Large intestine (tissue), 12 donors: ENCODE measurements at places on chromosomes 11 and 22. TPM values are rescaled to one million over a fixed set of nuclear protein-coding genes. Genes with fewer than 3 reads are reported as not detected.
A peak's percentile ranks its signal among the peaks of the same experiment; 100 is the strongest.

DNA sequence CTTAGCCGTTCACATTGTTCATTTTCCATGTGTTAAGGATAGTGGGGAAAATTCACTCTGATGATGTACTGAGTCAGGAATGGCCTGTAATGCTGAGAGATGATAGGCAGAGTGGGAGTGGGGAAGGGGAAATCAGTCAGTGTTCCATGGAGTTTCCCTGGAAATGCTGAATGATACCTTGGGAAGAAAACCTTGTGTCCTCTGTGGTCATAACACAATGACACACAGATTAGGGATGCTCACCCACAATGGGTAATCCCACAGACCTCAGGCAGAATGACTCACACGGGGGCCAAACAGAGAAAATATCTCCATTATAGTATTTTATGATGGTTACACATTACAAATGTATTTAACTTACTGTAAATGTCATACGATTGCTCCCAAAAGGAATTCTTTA is 118.0 kb downstream of the SNX19 start:
- no peak for DNase-seq

GRCh38 chr11:111730871-111731591 is 35.2 kb downstream of the PPP2R1B start:
- peak; percentile 68 for DNase-seq

DNA sequence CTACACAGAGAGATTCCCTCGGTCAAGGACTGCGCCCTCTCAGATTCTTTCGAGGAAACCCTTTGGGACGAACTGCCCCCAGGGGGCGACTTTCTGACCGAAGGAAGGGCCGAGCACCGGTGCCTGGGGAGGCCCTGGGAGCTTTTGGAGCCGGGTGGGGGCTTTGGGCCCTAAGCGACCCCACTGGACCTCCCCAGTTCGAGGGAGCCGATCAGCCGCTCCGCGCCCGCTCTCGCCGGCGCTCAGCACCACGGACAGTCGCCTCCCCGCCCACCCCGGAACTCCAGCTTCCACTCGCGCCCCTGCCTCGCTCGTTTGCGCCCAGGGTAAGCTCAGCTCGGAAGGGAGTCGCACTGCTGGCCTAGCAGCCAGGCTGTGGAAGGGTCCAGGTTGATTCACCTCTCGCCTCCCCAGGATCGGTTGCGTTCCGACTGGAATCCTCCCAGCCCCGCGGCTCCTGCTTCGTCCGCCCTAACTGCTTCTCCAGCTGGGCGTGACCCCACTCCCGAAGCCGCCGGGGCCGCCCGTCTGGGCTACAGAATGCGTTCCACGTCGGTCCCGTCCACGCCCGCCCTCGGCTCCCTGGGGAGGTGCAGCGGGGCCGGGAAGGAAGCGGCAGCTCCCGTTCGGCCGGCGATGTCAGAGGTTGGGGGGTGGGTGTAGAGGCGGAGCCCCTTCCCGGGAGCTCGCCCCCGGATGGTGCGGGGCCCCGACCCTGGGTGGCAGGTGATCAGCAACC is 428 bp downstream of the SCN3B start:
- DNase-seq: peak; percentile 23

DNA sequence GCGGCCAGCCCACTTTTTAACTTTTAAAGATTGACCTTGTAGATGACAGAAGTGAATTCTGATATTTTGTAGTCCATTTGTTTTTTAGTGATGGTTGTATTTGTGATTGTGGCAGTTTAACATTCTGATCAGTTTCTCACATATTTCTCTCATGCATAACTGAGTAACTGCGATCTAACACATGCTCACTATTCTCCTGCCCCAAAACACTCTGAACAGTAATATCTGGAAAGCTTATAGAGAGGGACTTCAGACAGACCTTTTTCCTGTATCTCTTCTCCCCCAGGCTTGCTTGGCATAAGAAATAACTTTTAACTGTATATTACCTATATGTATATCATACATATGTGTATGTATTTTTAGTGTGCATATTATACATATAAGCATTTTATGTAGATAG is 37.3 kb upstream of the MYO18B start:
- no peak for DNase-seq

DNA sequence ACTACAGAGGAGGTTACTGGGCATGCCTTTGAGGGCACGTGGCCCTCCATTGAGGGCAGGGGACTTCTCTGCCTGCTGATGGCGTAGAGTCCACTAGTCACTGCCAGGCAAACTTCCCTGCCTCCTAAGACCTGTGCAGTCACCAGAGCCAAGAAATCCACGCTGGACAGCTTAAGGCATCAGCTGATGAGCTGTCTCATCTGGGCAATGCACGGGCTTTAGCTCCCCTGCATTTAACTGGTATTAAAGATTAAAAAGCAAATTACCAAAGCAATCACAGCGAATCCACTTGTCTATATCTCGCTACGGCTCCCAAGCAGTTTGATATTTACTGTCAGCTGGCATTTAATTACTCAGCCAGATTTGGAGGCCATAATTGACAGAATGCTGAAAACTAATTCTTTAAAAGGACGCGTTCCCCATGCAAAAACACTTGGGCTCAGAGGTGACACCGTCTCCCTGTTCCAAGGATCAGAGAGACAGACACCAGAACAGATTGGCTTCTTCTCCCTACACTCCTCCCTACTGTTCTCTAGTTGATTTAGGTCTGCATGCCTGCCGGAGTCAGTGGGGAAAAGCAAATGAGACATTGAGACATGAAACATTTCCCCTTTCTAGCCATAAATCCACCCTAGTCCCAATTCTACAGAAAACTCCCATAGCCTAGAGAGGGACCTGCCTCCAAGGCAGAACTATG is 68.5 kb downstream of the SPATA19 start:
- no peak for DNase-seq

HTR3A gene
- 2.1 TPM for polyA plus RNA-seq

DNA sequence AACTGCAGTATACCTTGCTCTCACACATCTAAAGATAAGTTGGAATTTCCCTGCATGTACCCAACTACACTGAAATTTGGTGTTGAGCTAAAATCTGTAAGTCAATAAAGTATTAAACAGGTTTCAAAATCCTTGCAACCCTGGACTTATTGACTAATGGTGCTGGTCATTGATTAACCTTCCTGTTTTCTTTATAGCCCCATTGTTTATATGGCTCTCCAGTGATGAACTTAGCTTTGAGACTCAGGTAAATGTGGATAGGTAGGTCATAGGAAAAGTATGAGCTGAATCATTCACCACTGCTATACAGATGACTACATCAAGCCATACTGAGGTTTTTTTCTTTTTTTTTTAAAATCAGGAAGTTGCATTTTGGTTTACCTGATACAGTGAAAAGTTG is 132.7 kb downstream of the FAT3 start:
- DNase-seq: peak; percentile 43

DNA sequence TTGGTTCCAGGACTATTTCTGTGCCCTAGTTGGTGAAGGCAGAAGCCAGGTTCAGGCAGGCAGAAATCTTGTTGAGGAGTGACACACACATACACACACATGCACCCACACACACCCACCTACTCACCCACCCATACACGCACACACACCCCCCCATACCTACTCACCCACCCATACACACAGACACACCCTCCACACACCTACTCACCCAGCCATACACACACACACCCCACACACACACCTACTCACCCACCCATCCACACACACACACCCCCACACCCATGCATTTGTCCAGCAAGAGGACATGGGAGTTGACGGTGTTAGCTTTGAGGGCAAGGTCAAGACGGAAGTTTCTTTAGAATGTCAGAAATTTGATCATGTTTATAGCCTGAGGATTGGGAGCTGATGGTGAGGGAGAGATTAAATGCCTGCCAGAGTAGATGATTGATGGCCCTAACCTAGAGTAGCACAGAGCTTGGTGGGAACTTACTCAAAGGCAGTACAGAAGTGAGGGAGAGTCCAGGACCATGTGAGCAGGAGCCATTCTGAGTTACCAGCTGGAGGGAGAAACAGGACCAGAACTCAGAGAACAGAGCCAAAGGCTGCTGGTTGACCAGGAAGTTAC is 68.9 kb downstream of the CYB5R2 start:
- DNase-seq: peak; percentile 64

IGLL1 gene
- 0.60 TPM for polyA plus RNA-seq

KRTAP5-10 gene
- polyA plus RNA-seq: 0.19 TPM

DNA sequence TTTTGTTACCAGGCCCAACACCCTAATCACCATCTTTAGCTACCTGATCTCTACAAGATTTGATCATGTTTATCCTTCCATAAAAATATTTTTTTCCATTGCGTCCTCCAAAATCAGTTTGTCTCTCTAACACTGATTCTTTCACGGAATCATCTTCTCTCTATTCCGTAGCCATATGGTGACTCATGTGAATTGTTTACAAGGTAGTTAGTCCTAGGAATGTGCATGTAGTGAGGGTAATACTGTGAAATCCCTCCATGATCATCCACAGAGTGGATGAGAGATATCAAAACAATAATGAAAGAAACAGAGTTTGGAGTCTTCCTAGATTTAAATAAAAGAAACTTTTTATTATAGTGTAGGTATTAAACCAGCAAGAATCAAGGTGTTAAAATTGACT is 230.2 kb downstream of the METTL15 start:
- DNase-seq: no peak

SLC22A6 gene
- not detected for polyA plus RNA-seq

DNA sequence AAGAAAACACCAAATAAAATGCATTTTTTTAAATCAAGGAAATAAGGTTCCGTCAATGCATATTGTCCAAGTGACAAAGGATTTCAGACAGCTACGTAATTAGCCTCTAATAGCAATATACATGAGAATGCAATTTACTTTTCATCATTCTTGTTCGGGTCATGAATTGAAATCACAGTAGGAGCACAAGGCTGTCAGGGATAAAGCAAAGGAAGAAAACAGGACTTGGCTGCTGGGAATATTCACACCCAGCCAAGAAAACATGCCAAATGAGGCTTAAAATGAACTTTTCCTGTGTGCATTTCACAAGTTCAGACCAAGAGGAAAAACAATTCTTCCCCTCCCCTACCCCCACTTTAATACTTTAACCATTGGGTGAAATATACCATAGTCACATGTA is 188.6 kb downstream of the CWF19L2 start:
- no peak for DNase-seq

DNA sequence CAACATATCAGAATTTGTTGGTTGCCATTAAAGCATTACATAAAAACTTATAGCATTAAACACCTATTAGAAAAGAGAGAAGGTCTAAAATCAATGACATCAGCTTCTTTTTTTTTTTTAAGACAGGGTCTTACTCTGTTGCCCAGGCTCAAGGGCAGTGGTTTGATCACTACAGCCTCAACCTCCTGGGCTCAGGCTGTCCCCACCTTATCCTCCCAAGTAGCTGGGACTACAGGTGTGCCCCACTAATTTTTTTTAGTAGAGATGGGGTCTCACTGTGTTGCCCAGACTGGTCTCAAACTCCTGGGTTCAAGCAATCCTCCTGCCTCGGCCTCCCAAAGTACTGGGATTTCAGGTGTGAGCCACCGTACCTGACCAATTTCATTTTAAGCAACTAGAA is 57.9 kb downstream of the ARHGEF12 start:
- DNase-seq: no peak

MRGPRX3 gene
- polyA plus RNA-seq: not detected

APLNR gene
- 22.8 TPM for polyA plus RNA-seq

SLCO2B1 gene
- 81.4 TPM for polyA plus RNA-seq

DNA sequence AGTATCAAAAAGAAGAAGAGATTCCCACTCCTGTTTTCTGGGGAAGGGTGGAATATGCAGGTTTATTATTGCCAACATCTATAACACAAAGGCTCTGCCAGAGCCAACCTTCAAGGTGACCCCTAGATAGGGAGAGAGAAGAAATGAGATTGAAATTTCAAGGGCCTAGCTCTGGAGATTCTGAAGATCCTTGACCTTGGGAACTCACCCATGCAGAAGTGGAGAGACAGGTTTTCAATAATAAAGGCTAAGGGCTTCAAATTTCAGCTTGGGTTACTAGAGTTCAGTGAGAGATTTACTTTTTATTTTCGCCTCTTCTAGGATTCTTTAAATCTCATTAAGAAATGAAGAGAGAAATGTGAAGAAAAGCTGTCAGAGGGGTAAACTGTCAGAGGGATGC is 98.4 kb downstream of the CD44 start:
- DNase-seq: no peak

APOBEC3B gene
- 3.8 TPM for polyA plus RNA-seq

DNA sequence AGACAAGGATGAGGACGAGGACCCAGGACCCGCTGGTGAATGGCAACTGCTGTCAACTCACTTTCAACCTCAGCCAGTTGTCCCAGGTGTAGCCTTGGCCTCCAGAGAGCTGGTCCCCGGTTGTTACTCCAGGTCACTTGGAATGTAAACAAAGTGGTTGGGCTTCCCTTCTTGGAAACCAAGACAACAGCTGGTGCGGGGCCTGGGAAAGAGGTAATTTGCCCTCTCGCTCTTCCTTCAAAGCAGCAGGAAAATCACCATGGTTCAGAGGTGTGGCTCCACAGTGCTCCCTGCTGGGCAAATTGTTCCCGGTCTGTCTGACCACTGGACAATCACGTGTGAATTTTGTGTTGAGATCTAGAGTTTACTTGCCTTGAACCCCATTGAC is 15.0 kb downstream of the SLC1A2 start:
- no peak for DNase-seq
